ENCODE measurements at places on chromosomes 2 and 18.
A peak's percentile ranks its signal among the peaks of the same experiment; 100 is the strongest.

DNA sequence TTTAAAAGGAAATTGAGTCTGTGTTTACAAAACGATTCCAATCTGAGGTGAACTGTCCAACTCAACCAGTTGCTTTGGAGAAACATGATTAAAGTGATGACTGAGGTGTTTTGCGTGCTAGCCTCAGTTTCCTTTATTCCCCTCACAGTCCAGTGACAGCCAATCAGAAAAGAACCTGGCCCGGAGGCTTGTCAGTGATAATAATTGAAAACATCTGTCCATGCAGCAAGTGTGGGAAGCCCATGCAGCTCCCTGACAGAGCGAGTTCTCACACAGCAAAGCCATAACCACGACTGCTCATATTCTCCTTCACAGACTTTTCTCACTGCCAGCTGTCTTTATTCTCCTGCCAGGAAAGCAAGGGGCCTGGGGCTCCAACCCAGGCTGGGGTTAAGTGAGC lies 613.4 kb downstream of the ARHGAP15 start:
- no peak for DNase-seq

GRCh38 chr18:52007105-52007504 lies 332.9 kb upstream of the DCC start:
- no peak for DNase-seq

- peak; percentile 38 for DNase-seq
Observed at GRCh38 chr2:154697418-154698252, 860 bp upstream of the KCNJ3 start.

GRCh38 chr2:23637011-23637778 lies 252.2 kb downstream of the KLHL29 start:
- no peak for DNase-seq

GRCh38 chr2:162509288-162509968 lies 165.5 kb downstream of the GCA start:
- DNase-seq: no peak

DNA sequence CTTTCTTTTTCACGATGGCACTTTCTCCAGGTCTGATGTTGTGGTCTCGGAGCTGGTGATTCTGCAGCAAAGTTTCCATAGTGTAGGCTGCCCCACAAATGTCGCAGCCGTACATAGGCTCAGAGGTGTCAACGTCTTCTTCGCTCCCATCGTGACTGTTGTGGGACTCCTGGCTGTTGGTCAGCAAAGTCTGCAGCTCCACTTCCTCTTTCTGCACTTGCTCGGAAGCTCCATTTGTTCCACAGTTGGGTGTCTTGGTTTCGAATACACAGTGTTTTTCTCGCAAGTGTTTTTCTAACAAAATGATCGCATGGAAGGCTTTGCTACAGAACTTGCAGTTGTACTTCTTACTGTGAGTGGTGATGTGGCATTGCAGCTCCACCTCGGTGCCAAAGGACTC lies 126.8 kb downstream of the ZNF521 start:
- DNase-seq: no peak

- DNase-seq: no peak
Observed at GRCh38 chr2:216257089-216257488, 115.2 kb downstream of the MARCHF4 start.

DNA sequence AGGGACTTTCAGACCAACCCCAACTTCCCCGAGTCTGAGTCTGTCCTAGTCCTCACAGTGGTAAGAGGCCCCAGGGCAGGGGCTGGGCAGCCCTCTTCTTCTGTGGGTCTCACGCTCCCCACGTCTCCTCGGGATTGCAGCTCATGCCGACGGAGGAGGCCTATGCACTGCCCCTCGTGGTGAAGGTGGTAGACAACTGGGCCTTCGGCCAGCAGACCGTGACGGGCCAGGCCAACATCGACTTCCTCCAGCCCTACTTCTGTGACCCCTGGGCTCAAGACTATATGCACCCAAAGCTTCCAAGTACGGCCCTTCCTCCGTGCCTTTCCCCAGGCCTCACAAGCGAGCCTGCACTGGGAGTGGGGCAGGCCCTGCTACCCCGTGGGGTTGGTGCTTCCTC lies 44.3 kb downstream of the LMAN2L start:
- no peak for DNase-seq

GRCh38 chr2:216012133-216012829 lies 1.1 kb downstream of the MREG start:
- no peak for DNase-seq

GRCh38 chr2:62369541-62370202 lies 136.3 kb downstream of the TMEM17 start:
- no peak for DNase-seq

DNA sequence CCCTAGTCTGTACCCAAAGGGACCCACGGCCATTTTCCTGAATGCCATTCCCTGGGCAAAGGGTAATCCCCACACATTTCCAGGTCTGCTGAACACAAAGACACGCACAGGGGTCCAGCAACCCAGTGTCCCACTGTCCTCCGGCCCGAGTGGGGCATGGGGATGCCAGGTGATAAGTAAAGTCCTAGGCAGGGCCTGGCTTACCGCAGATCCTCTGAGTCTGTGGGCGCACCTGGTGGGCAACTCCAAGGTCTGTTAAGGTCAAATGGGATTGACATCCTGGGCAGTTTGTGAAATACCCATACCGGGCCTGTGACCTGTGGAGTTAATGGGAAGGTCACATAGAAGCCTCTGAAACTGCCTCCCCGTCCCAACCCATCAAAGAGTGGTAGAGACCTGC lies 116.1 kb downstream of the EIPR1 start:
- DNase-seq: no peak

- DNase-seq: no peak
Observed at GRCh38 chr2:164849506-164849905, 7.9 kb upstream of the COBLL1 start.

DNA sequence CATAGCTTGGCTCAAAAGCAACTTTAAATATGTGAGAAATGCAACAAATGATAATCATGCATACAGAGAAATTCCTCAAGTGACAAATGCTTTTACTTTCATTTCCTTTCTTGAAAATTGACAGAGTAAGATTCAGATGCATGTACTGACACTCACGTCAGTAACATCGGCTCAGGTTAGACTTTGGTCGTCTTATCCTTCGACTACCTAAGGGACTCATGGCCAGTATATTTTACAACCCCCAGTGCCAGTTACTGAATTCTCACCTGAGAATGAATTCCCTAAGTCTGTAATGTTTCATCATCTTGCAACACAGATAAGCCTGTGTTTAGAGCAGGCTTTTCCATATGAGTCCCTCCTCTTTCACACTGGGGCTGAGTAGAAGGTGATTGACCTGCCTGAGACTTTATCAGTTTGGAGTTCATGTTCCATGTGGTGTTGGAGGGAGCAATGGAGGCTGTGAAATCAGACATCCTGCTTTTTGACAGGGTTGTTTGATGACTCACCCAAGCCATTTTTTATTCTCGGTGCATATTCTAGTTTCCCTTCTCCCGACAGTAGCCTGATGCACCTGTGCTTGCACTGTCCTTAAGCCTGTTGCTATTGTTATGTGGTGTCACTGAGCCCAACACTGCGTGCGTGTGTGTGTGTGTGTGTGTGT lies 30.5 kb upstream of the ATP8B1 start:
- DNase-seq: no peak

- no peak for DNase-seq
Observed at GRCh38 chr2:48279344-48280090, 250.4 kb upstream of the STON1 start.

- no peak for DNase-seq
Observed at GRCh38 chr18:2896990-2897389, 50.2 kb downstream of the EMILIN2 start.

- no peak for DNase-seq
Observed at GRCh38 chr2:237541243-237541642, 25.1 kb upstream of the PRLH start.

DNA sequence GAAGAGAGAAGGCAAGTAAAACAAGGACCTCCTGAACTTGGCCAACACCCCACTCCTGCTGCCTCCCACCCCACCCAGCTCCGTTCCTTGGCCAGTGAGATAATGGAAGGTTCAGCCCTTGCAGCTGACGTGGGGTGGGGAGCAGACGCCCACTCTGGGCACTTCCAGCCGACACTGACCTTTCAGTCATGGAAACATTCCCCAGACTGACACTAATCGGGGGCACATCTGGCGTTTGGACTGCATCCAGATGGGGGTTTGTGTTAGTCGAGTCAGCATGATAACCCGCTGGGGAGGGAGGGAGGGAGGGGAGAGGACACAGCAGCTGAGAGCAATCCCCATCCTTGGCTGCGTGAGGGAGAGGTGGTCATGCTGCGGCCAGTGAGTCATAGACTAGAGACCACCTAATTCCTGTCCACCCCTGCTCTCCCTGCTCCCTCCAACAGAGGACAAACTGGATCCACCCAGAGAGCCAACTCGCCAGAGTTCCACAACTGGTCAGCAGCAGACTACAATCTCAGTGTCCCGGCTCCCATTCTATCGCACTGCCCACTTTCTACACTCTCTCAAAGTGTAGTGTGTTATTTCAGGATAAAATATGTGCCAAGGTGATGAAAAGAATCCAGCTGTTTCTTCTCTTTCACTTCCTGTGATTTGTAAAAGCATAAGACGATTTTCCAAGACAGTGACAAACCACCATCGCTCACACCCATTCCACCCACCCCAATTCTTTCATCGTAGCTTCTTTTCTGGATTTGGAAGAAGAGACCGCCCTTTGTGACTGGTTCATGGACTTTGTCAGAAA lies 115.4 kb upstream of the PKDCC start:
- peak; percentile 88 for DNase-seq

DNA sequence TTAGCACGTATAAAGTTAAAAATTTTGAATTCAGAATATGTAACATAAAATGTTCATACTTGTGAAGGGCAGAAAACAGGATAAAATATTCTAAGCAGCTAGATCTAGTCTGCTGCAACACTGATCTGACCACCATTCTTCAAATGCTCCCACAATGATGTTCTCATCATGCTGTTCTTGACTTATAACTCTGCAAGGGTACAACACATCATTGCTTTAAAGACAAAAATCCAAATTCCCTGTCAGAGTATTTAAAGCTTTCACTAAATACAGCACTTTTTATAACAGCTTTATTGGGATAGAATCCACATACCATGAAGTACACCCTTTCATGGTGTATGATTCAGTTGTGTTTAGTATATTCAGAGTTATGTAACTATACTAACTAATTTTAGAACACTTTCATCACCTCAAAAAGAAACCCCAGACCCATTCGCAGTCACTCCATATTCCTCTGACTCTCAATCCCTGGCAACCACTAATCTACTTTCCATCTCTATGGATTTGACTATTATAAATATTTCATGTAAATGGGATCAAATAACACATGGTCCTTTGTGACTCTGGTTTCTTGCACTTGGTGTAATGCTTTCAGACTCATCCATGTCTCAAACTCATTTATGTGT lies 56.4 kb downstream of the MAP4K3 start:
- DNase-seq: no peak

- no peak for DNase-seq
Observed at GRCh38 chr2:207282916-207283315, 117.2 kb upstream of the KLF7 start.

GRCh38 chr2:142495141-142495540 lies 364.3 kb upstream of the LRP1B start:
- DNase-seq: no peak

GRCh38 chr18:29171892-29172755 lies 995.2 kb upstream of the CDH2 start:
- no peak for DNase-seq

Measured in Right ventricle myocardium superior (tissue), 1 donor.